ENCODE measurements at places on chromosomes 3 and 15.

GRCh38 chr15:83612898-83613635 lies 40.9 kb upstream of the ADAMTSL3 start:
- DNase-seq = no peak

DNA sequence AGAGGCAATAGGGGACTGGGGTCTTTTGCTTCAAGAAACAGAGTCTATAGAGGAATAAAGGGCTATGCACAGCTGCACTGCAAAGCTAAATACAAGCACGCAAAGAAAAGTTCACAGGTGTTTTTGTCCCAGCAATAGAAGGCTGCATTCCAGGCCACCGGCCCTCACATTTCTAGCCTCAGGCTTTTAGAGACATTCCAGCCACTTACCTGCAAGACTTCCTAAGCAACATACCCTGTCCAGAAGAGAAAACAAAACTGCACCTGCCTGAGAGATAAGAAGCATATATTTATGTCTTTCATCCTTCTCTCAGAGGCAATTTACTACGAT lies 220.5 kb downstream of the OPA1 start:
- DNase-seq = no peak

DNA sequence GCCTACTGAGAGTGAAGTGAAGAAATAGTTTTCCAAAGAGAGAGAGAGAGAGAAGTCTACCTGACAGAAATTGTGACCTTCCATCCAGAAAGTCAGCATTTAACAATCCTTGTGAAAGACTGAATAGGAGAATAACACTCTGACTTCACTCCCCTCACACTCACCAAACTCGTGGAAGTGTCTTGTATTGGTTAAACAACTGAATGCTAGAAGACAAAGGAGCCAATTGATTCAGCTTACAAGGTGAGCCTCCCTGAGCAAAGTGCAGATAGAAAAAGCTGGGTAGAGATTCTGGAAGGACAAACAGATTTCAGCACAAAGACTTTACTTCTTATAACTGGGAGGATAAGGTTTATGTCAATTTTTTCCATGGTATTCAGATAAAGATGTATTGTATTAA lies 40.8 kb upstream of the OSTN start:
- DNase-seq = no peak

DNA sequence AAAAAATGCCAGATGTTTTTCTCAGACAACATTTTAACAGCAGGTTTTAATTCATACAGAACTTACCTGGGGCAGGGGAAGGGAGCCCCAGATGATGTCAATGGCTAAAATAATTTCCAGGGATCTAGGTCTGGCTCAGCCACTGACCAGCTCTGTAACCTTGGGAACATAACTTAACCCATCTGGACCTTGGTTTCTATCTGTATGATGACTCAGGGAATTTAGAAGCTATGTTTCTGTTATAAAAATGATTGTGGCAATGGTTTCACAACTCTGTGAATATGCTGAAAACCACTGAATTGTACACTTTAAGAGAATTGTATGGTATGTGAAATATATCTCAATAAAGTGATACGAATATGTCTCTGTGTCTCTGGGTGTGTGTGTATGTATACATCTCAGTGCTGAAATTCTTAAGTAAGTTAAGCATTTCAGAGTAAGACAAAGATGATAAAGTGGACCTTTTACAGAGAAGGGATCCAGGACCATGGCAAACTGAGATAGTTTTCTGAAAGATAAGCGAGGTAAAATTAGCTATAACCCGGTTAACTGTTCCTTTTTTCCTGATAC lies 2.9 kb downstream of the SH3GL3 start:
- DNase-seq = no peak

DNA sequence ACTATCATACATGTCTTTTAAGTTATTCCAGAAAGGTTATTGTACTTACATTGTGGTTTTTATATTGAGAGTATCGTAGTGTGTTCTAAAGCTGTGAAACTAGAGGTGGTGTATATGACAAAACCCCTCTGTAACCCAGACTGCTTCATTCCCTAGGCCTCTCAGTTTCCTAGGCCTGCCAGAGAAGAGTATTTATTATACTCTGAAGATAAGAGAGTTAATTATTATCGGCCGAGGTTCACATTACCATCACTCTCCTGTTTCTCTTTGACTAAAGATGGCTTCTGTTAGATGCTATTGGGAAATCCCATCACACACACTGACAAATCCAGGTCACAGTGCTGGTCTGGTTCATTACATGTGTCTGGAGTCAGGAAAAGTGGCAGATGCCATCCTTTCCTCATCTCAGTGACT lies 20.5 kb downstream of the EXOSC7 start:
- DNase-seq = no peak

DNA sequence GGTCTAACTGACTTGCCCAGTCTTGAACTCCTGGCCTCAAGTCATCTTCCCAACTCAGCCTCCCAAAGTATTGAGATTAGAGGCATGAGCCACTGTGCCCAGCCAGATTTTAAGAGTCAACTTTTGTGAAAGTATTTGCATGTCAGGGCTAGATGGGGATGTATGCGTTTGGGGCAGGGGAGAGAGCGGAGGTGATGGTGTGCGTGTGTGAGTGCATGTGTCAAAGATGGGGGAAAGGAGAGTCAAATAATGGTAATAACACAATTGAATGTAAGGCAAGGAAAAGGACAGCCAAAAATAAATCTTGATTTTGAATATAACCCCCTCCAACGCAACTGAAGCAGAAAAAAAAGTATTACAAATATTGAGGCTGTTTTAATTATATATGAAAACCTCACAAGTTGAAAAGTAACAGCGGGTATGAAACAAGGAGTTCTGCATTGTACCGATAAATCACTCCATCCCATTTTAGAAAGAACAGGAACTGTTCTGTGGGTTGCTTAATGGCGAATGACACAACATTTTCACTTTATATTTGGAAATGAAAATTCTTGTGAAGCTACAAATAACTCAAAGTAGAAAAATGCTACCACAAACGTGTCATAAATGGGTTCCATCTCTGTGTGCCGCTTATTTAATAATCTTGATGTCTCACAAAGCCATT lies 29.9 kb upstream of the LDHAL6B start:
- DNase-seq = no peak

- no peak for DNase-seq
Observed at GRCh38 chr15:68586274-68586961, 7.6 kb downstream of the CORO2B start.

GRCh38 chr3:43231276-43232000 lies 54.9 kb upstream of the SNRK start:
- no peak for DNase-seq

GRCh38 chr3:69986419-69986818 lies 13.1 kb upstream of the SAMMSON start:
- no peak for DNase-seq

- no peak for DNase-seq
Observed at GRCh38 chr15:34810443-34811129, 15.2 kb upstream of the ACTC1 start.

GRCh38 chr3:160948273-160948672 lies 156.9 kb downstream of the B3GALNT1 start:
- no peak for DNase-seq

- DNase-seq = no peak
Observed at GRCh38 chr3:64460877-64461276, 226.9 kb downstream of the ADAMTS9 start.

DNA sequence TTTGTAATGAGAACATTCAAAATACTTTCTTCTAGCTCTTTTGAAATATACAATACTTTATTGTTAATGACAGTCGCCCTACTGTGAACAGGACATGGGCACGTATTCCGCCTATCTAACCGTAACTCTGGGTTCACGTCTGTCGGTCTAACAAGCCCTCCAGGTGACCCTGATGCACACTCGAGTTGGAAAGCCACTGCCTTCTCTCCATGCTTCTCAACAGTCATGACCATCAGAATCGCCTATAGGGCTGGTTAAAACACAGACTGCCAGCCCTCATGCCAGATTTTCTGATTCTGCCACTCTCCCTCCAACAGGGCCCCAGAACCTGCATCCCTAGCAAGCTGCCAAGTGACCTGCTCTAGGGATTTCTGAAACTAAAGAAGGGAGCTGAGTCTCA lies 140.2 kb downstream of the FOXP1 start:
- no peak for DNase-seq

- DNase-seq = no peak
Observed at GRCh38 chr15:67828278-67828968, 3.1 kb downstream of the SKOR1 start.

DNA sequence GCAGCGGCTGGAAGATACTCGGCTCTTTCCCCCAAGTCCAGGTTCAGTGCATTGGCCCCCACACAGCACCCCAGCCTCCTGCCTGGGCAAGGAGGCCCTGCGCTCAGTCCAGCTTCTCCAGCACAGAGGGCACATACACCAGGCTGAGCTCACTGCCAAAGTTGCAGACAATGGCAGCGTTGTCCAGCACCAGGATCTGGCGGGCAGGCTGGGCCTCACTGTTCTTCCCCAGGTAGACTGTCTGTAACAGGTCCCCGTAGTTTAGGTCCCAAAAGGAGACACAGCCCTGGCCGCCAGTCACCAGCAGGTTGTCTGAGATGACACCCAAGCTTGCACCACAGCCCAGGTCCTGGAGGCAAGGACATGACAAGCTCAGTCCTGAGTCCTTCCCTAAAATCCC lies 32.9 kb downstream of the PTPN23 start:
- DNase-seq = no peak

GRCh38 chr15:37594417-37594816 lies 340.0 kb upstream of the TMCO5A start:
- no peak for DNase-seq

DNA sequence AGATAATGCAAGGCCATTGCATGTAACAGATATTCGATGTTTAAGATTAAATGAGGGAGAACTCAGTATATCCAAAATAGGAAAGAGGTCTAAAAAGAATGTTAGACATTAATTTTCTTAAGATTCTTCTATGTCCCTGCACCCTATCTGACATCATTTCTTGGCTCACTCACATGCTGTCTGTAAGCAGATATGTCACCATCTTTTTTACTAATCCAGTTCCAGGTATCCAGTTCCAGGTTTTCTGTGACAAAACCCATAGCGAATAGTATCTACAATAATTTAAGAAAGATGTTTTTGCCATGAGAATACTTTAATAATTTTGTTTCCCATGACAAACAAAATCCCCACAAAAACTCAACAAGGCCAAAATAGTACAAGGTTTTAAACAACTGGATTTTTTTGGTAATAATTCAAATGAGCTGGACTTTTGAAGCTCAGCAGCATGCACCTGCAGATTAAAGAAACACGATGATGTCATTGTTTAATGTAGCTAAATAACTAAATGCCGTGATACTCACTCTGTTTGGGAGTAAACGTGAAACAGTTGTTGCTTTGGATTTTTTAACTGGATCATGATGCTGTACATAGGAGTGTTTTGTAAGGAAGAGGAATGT lies 867.6 kb downstream of the EPHA3 start:
- DNase-seq = no peak

GRCh38 chr3:155517903-155518302 lies 224.4 kb upstream of the STRIT1 start:
- no peak for DNase-seq

- DNase-seq = no peak
Observed at GRCh38 chr3:140403608-140404007, 274.3 kb upstream of the TRIM42 start.

DNA sequence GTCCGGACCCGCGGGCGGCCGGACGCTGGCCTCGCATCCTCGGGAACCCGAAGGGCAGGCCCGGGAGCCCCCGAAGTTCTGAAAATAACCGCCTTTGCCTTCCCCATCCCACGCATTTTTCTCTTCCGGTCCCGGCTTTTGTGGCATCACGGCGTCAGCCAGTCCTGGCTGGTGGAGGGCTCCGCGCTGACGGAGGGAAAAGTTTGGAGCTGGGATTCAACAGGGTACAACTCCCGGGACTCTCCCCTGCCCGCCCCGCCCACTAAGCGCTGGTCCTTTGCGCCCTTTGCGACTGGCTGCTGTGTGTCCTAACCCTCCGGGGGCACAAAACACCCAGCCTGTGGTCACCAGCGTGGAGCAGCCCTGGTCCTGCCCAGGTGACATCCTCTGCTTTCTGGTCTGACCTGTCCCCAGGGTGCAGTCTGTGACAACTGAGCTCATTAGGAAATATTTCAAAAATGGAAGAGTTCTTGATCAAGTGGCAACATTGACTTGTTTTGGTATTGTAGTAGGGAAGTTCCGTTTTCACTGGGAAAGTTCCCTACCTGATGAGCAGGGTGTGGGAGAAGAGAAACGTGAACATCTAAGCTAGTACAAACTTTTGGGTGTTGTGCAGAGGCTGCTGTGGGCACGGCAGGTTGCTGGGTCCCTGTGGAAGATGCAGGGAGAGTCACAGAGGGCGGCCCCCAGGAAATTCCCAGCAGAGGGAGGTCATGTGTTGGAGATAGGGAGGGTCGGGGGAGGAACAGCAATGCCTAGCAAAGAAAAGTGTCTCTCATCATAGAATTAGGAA lies 775 bp downstream of the ARNT2 start:
- no peak for DNase-seq

DNA sequence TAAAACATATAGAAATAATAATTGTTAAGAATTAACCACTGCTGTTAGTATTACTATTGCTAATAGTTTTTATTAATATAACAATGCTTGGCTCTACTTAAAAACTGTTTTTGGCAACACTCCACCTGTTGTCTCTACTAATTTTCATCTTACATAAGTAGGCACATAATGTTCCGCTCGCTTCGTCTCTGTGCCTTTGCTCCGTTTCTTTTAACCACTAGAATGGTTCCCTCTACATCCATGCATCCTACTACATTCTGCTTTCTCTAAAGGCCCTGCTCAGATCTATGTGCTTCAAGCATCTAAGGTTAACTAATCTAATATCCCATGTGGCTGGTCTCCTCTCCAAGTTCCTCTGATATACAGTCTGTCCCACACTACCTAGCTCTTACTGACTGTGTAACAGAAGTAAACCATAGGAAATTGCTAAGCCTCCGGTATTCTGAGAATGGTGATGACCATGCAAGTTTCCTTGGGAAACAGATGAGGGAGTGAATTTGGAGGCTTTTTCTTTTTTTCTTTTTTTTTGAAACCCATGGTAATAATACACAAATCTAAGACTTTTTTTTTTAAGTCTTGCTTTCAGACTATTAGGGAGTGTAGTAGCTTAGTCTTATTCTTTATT lies 138.3 kb downstream of the P3H2 start:
- DNase-seq = no peak

DNA sequence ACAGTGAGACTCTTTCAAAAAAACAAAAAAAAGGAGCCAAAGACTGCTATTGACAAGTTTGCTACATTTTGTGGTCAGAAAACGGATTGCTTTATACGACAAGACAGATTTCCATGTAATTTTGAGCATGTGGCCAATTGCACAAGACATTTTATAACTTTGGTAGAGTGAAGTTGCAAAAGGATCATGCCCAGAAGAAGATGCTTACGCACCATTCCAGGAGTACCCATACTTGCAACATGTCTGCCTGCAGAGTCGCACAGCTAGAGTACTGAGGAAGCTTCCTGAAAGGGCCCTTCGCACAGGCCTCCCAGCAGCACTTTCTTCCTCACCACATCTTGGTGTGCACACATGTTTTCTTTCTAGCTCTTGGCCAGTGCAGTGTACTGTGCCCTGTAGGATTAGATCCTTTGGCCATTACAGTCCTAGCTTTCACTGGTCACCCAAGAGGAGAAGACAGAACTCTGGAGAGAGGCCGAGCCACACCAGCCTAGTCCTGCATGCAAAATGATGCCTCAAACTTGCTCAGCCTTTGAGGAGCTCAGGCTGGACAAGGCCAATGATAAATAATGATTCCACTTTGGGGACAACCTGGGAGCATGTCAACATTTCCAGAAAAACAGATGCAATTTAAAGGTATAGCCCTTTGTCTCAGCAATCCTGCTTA lies 11.7 kb downstream of the CHDH start:
- DNase-seq = no peak
